ENCODE measurements at places on chromosomes 3 and 15. TPM values are rescaled to one million over a fixed set of nuclear protein-coding genes. Genes with fewer than 3 reads are reported as not detected.
A peak's percentile ranks its signal among the peaks of the same experiment; 100 is the strongest.

Gene GP5
- total RNA-seq, result not detected

Gene TM4SF1
- total RNA-seq, result 92.0 TPM

Gene NR2F2
- 58.1 TPM for total RNA-seq

Gene GOLGA8H
- not detected for total RNA-seq

Gene CCR4
- 1.2 TPM for total RNA-seq

Gene TEX9
- 8.7 TPM for total RNA-seq

Gene NR2E3
- 2.1 TPM for total RNA-seq

Gene ZNF502
- 9.6 TPM for total RNA-seq

Gene SNX22
- total RNA-seq, result 15.9 TPM

DNA sequence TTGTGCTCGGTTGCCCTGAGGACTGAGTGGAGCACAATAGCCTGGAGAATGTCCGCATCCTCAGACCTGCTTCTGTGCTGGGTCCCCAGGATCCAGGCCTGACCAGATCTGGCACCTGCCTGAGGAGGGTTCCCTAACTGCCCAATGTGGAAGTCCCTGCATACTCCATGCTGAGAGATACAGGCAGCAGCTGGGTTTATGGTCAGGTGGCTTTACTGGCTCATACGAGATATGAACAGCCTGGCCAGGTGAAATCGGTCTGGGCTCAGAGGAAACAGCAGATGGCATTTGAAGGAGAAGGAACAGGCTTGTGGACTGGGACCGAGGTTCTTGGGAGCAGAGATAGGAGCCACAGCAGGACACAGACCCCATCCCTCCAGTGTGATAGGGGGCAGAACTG, 18.2 kb upstream of the KIF23 start:
- no peak for DNase-seq

- DNase-seq, result peak; percentile 30
These were observed 189.8 kb downstream of the ATP10A start for GRCh38 chr15:25673351-25673750.

GRCh38 chr15:71841563-71841962, 31.2 kb downstream of the NR2E3 start:
- no peak for DNase-seq

DNA sequence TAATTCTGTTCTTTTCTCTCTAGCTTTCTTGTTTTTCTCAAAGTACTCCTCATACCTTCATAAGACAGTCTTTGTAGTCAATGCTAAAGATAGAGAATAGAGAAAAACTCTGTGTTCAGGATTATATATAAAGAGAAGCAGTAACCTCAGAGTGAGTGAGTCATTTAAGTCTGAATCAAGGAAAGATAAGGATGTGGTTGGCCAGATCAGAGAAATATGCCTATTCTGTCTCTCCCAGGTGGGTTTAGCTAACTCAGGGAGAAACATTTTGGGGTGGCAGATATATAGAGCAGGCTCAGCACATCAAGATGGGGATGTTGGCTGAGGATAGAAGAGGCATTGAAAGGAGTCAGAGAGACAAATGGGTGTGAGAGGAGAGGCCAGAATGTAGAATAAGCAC, 31.4 kb downstream of the GTF2E1 start:
- no peak for DNase-seq

DNA sequence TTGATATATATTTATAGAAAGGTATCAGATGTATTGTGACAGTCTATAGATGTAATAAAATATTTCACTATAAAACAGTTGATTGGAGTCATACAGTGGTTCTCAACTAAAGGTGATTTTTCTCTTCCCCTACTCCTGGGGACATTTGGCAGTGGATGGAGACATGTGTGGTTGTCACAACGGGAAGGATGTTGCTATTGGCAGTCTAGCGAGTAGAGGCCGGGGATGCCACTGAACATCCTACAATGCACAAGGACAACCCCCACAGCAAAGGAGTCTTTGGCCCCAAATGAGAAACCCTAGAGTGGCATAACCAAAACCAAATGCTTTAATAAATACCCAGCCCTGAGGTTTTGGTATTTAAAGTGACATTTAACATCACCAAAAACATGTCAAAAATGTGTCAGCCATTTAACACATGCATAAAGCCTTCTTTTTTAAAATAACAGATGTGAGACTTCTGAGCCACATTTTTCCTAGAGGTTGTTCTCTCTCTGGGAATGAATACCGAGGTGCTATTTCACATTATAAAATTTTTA, 367.5 kb downstream of the PTPRG start:
- DNase-seq, result no peak

DNA sequence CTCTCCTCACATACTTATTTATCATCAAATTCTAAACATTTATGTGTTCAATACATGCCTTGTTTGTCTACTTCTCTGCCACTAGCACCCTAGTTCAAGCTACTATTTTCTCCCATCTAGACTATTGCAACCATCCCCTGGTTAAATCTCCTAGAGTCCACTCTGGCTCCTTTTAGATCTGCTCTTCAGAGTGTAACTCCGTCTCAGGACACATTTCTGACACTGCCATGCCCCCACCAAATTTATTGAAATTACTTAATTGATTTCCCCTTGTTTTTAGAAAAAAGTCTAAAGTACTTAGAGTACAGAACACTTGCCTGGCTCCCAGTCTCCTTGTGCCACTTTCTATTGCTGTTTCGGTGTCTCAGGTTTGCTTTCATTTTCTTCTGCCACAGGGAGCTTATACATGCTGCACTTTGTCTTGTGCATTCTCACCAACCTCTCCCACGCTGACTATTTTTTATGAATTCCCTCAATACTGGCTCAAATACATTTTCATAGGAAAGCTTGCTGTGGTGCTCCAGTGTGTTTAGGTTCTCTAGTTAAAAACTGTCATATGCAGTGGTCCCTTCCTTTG, 792.3 kb downstream of the DIPK2A start:
- no peak for DNase-seq

- no peak for DNase-seq
These were observed 61.8 kb downstream of the MBNL1 start for GRCh38 chr3:152330559-152330958.

DNA sequence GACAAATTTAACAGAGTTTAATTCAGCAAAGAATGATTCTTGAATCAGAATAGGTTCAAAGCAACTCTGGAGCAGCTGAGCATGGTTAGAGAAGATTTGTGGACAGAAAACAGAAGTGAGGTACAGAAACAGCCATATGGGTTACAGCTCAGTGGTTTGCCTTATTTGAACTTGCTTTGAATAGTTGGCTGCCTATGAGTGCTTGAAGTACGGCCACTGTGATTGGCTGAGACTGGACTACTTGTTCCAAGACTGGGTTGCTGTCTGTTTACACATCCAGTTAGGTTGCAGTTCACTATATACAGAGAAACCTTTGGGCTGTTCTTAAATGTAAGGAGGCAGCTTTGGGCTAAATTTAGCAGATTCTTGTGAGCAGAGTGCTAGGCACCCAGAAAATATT, 79.4 kb upstream of the CADPS start:
- no peak for DNase-seq

GRCh38 chr15:80123034-80123433, 29.8 kb upstream of the FAH start:
- DNase-seq, result no peak

DNA sequence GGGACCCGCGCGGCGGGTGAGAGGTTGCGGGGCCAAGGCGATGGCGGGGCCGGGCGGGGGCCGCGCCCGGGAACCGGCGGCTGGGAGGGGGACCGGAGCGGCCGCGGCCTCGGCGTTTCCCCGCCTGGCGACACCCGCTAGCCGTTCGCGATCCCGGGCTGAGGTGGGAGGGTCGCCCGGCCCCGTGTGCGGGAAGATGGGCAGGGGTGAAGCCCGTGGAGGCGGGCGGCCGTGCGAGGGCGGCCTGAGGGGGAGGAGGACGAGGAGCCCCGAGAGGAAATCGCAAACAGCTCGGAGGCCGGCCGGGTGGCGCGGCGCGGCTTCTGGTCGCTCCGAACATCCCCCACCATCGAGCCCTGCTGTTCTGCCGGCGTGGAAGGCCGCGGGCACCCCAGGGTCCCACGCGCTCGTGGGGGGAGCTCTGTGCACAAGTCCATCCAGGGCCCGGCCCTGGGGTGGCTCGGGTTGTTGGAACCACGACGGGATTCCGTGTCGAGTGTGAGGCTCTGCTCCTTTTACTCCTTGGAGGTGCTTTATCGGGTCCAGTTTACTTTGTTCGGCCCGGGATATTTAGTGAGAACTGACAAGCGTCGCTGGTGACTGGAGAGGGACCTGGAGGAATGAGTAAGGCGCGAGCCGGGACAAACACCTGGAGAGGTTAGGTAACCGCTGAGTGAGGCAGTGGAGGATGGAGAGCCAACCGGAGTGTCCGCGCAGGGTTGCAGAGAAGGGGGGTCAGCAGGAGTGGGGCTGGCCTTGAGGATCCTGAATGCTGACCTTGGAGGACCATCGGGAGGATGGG, 728 bp downstream of the CRTC3 start:
- peak; percentile 45 for DNase-seq

GRCh38 chr3:190130696-190131095, 10.0 kb upstream of the P3H2 start:
- DNase-seq, result no peak

DNA sequence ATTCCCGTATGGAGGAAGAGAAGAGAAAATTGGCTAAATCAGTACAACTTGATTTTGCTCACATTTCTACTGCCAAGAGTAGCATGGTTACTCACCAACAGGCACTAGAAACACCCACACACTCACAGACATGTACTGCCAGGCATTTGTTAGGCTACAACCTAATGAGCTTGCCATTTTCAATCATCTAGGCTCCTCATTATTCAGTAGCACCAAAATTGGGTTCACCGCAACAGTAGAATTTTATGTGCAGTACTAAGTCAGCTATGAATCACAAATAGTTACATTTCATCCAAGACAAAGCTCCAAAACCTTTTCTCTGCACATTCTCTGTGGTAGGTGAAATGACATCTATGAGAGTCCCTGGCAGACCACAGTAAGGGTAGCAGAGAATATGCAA, 15.0 kb upstream of the THUMPD3 start:
- no peak for DNase-seq

DNA sequence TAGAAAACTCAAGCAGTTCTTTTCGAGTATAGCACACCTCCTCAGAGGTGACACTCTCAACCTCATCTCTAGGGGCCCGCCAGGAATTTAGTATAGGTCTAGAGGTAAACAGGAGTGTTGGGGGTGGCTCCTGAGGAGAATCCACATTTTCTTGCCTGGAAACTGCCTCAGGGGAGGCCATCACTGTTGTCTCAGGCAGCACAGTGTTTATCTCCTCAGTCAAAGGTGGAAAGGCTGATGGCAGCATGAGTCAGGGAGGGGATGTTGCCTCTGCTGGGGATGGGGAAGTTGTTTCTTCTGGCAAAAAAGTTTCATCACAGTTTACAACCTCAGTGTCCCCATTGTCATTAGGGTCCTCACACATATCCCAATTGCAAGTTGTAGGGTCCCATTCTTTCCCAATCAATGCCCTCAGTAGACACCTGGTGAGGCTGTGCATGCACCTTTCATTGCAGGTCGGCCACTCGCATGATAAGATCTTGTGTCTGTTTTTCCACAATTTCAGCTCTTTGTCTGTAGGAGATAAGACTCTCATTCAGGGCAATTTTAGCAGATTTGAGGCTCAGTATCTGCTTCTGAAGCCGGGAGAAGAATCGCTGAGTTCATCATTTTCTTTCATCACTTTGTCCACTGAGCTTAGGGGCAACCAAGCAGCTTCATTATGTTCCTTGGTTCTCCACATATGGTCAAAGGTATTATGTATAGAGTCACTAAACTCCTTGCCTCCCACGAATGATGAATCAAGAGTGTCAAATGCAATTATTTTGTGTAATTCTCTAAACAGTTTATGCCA, 25.8 kb downstream of the NAALADL2 start:
- no peak for DNase-seq

GRCh38 chr3:135324301-135324700, 529.2 kb downstream of the EPHB1 start:
- no peak for DNase-seq

DNA sequence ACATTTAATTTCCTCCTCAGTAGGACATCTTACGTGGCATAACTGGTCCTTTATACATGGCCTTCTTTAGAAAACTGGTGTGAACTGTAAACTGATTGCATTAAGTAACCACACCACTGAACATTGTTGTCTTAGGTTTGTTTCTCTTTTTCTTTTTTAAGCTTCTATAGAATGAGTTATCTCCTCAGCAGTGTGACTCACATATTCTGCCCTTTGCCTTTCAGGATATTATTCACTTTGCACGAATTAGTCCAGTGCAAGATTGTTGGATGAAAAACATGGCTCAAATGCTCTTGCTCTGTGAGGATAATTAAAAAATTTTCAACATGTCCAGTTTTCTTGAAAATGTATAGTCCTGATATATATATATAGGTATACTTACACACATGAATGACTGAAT, 147.6 kb downstream of the KBTBD8 start:
- no peak for DNase-seq

DNA sequence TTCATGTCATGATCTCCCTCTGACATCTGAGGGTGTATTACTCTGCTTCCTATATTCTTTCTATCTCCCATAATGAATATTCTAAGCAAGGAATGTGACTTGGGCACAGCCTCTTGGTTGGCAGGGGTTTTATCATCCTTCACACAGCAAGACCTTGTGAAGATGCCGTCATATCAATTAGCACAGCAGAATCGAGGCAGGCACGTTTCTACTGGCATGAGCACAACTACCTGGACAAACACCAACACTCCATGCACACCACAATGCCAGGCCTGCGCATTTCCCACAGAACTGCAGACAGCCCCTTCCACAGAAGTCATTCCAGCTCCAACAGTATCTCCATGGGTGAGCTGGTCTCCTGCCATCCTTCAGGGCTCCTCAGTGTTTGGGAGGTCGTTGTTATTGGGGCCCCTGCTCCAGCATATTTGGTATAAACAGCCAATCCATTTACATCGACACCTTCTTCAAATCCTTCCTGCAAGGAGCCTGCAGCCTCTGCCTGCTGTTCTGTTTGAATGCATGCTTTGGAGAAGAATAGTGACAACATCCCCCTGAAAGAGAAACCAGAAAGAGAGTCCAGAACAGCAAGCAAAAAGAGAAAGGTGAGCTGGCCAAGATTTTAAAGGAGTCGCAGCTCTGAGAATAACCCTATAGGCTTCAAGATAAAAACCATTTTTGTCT, 275.5 kb downstream of the SHOX2 start:
- DNase-seq, result no peak

DNA sequence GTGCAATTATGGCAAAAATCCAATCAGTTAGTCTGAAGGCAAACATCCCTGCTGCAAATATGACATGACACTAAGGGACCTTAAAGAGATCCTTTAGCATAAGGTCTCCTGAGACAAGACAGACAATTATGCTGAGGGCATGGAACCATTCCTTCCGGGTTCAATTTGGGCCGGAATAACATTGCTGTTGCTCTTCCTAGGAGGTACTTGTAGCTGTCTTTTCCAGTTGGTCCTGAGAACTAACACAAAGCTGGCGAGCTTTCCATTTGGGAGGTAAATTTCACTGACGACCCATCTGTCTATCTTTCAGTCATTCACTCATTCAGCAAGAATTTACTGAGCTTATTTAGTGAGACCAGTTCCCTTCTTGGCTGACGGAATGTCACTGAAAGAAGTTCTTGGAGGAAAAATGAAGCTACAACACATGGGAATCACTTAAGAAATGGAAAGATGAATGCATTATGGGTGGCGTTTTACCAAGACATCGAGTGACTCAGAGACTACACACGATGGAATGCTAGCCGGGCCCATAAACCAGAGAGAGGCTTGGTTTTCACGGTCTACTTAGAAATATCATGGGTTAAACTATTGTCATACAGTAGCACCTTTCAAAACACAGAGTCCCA, 215.5 kb downstream of the PDZRN3 start:
- no peak for DNase-seq

- no peak for DNase-seq
These were observed 1.6 kb downstream of the LNP1 start for GRCh38 chr3:100402891-100403290.

- no peak for DNase-seq
These were observed 19.2 kb upstream of the MAP6D1 start for GRCh38 chr3:183844606-183845005.

GRCh38 chr3:187774185-187774789, 29.0 kb upstream of the BCL6 start:
- no peak for DNase-seq

Data from prostate gland (tissue), 2 donors.